ENCODE measurements at places on chromosomes 2 and 18. TPM values are rescaled to one million over a fixed set of nuclear protein-coding genes. Genes with fewer than 3 reads are reported as not detected.

Gene MALL
- total RNA-seq = 19.6 TPM

Gene PJVK
- total RNA-seq = 1.6 TPM

Gene DSC1
- total RNA-seq = 10.0 TPM

Gene SERPINB11
- total RNA-seq = not detected

Gene DRC1
- total RNA-seq = 0.13 TPM

Gene ZFP36L2
- total RNA-seq = 41.4 TPM

Gene KCNJ13
- not detected for total RNA-seq

Gene ETAA1
- total RNA-seq = 4.8 TPM

Gene ANKMY1
- 8.2 TPM for total RNA-seq

Gene LRATD1
- total RNA-seq = 0.67 TPM

- DNase-seq = no peak
These were observed 576 bp downstream of the NYAP2 start for GRCh38 chr2:225400060-225400511.

- no peak for DNase-seq
These were observed 1.1 kb downstream of the NPC1 start for GRCh38 chr18:23585007-23585871.

- DNase-seq = no peak
These were observed 117.6 kb upstream of the SPATS2L start for GRCh38 chr2:200188876-200189275.

DNA sequence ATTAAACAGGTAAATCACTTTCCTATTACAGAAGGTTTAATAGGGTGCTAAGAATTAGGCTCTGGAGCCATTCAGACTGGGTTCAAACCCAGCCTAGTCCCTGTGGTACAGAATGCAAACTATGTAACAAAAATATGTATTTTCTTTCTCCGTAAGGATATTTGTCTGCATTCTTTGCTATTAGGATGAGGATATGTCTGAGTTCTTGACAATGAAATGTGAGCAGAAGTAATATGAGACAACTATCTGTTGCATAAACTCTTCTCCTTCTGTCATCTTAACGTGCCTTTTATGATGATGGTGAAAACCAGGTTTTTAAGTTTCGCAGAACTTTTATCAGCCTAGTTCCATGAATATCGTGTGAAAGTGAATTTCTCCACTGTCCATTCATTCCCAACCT, 1129.1 kb upstream of the ZEB2 start:
- DNase-seq = no peak

DNA sequence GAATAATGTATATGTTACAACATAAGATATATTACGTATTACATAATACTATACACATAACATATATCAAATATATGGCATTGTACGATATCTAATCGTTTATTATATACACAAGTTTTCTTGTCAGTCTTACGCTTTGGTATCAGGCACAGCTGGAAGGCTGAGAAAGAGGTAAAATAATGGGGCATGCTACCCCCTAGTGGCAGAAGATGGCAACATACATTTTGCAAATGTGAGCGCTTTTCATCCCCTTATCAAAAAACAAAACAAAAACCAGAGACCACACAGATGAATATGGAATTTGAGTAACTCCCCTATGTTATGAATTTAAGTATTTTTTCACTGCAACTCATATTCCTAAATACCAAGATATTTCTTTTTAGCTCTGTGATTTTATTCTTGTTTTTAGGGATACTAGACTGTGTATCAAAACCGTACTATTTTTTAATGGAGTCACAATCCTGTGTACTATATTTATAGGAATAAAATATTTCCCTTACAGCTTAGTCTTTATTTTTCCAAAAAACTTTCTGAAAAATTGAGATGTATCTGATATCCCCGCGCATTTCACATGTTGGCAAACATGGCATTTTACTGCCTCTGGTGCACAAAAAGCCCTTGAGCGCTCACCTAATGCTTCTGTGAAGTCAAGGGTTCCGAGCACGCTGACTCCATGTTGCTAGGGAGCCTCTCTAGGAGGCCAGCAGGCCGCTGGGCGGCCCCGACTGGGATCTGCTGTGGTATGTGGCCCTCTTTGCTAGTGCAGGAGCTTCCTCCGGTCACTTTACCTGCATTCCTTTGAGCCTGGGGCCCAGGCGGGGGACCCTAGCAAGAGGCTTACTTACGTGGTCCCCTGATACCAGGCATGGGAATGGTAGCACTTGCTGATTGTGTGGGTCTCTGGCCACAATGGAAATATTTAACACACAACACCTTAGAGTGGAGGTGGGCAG, 62.5 kb downstream of the SLC4A3 start:
- DNase-seq = no peak

GRCh38 chr2:180694445-180695421, 285.7 kb upstream of the UBE2E3 start:
- DNase-seq = no peak

DNA sequence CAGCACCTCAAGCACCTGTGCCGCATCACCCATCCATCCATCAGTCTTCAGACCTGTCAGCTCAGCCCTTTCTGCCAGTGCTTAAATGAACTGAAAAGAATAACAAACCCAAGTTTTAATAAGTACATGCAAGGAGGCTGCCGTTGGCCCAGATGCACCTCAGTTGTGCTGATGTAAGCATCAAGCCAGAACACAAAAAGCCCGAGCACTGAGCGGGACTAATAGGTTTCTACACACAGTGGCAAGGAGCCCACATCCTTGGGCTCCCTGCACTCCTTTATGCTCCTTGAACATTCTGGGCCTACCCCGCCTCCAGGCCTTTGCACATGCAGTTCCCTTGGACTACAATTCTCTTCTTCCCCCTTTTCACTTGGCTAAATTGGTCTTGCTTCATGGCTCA, 165.6 kb downstream of the ALK start:
- no peak for DNase-seq

- DNase-seq = no peak
These were observed 10.5 kb upstream of the CDK15 start for GRCh38 chr2:201795607-201796477.

GRCh38 chr2:58701688-58702301, 460.7 kb upstream of the FANCL start:
- DNase-seq = no peak

- DNase-seq = peak; percentile 94
These were observed 39.9 kb upstream of the DARS1 start for GRCh38 chr2:136025057-136025973.

- no peak for DNase-seq
These were observed 44.2 kb upstream of the DYNC2LI1 start for GRCh38 chr2:43729491-43730174.

DNA sequence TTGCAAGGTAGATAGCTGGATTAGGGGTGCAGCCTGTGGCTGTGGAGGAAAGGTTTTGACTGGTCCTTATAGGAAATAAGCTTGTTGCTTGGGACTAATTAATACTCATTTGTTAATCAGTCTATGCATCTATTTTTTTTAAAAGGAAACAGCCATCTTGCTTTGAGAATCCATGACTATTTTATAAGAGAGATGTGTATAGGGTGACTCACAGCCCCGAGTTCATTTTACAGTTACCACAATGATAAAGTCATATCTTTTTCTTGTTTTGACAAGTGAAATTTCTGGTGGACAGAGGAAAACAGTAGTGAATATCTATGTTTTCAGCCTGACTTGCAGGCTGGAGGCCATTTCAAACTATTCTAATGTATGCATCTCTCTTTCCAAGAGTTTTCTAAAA, 193.5 kb upstream of the CCDC68 start:
- no peak for DNase-seq

DNA sequence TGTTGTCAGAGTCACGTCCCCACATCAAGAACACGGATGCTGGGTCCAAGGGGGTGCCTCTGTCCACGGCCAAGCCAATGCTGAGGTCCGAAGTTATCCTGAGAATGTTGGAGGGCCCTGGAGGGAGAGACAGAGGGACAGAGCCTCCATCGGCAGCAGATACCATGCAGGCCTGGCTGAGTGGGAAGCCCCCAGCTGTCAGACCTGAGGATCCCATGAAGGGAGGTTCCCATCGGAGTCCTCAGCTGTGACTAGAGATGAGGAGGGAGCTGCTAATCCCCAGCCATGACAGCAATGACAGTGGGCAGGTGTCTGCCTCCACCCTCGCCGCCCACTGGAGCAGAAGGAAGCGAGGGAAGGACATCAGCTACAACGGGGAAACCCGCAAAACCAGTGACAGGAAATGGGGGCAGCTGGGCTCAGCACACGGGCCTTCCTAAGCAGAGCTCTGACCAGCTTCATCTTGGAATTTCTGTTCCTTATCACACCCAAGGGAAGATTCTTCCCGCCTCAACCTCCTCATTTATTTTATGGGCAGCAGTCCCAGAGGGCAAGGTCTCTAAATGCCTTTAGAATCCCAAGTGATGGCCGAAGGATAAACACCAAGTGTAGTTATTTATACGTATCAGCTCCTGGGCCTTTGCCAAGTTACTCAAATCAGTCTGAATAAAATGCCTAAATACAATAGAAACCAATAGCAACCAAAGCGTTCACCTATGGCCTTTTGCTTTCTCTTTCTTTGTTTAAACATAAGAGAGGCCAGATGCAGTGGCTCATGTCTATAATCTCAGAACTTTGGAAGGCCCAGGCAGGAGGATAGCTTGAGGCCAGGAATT, 32.2 kb downstream of the FAM178B start:
- DNase-seq = no peak

- DNase-seq = no peak
These were observed 74.6 kb downstream of the COL5A2 start for GRCh38 chr2:189104934-189105333.

GRCh38 chr2:224666951-224667553, 49.1 kb downstream of the CCDC195 start:
- DNase-seq = no peak

DNA sequence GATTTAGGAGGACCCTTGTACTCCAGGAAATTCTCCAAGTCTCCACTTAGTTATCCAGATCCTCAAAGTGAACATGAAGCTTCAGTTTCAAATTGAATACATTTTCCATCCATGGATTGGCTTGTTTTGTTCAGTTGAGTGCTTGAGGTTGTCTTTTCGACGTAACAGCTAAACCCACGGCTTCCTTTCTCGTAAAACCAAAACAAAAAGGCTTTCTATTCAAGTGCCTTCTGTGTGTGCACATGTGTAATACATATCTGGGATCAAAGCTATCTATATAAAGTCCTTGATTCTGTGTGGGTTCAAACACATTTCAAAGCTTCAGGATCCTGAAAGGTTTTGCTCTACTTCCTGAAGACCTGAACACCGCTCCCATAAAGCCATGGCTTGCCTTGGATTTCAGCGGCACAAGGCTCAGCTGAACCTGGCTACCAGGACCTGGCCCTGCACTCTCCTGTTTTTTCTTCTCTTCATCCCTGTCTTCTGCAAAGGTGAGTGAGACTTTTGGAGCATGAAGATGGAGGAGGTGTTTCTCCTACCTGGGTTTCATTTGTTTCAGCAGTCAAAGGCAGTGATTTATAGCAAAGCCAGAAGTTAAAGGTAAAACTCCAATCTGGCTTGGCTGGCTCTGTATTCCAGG, at the start of gene CTLA4:
Gene CTLA4, plus strand, starts transcription at position 211 of the 640 bp plus-strand sequence. Its CDS starts 172 bp downstream, at position 383.
- no peak for DNase-seq

DNA sequence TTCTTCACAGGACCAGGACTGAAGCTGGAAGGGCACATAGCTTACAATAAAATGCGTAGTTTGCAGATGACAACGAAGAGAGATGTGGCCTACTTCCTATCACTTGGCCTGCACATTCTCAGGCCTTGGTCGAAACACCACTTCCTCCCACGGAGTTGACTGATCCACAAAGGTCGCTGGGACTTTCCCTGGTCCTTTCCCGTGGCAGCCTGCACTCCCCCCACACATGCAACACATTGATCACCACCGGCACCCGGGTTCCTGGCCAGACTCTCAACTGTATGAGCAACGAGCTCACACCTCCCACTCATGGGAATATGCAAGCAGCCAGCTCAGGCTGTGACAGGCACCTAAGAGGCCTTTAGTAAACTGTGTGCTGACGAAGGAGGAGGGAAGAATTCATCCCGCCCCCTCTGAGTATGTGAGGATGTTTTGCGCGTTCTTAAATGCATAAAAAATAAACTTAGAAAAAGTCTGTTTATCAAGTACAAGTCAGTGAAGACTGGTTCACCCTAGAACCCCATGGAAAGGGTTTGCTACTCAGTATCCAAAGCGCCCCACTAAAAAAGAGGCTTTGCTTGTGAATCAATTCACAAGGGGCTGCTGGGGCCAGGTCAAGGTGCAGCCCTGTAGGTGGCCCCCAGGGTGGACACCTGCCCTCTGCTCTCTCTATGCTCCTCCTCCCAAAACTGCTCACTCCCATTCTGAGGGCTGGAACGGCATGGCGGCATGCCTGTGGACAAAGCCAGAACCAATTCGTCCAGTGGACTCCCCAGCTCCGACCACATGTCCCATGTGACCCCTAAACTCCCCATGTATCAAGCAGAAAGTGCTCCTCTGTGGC, 154.3 kb downstream of the EIPR1 start:
- no peak for DNase-seq

DNA sequence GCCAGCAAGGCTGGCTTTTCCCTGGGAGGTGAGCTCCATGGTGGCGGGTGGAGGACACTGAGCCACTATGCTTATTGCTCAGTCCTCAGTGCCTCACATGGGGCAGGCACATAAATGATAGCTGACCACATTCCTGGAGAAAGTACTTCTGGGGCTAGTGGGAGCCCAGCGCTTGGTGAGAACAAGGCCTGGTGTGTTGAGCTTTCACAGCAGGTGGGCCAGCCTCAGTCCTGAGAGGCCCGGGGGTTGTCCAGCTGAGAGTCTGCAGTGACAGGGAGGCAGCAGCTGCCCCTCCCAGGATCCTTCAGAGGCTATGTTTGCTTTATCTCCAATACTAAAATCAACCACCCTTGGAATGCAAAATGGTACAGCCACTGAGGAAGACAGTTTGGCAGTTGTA, 217.7 kb downstream of the ZBTB7C start:
- no peak for DNase-seq

GRCh38 chr2:205682239-205682970, at the start of gene NRP2:
TSS of gene NRP2 (plus strand) at chr2:205682501. CDS start at chr2:205683291, 790 bp downstream.
- DNase-seq = no peak

DNA sequence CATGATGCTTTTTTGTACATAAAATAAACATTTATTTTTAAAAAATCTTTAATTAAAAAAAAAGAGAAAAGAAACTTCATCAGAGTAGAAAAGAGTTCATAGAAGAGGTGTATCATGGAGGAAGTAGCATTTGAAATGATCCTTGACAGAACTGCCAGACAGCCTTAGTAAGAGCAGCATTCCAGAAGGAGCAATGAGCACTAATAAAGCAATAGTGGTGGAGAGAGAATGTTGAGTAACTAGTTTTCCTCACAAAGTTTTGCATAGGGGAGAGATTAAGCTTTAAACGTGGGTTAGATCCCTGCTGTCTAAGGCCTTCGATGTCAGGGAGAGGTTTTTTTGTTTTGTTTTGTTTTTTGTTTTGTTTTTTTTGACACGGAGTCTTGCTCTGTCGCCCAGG, 29.8 kb upstream of the METTL21A start:
- no peak for DNase-seq

- no peak for DNase-seq
These were observed 233.2 kb upstream of the PARD3B start for GRCh38 chr2:204312105-204312504.

GRCh38 chr2:43372416-43373081, 146.1 kb upstream of the ZFP36L2 start:
- no peak for DNase-seq
